ENCODE measurements at places on chromosomes 16 and 17.

DNA sequence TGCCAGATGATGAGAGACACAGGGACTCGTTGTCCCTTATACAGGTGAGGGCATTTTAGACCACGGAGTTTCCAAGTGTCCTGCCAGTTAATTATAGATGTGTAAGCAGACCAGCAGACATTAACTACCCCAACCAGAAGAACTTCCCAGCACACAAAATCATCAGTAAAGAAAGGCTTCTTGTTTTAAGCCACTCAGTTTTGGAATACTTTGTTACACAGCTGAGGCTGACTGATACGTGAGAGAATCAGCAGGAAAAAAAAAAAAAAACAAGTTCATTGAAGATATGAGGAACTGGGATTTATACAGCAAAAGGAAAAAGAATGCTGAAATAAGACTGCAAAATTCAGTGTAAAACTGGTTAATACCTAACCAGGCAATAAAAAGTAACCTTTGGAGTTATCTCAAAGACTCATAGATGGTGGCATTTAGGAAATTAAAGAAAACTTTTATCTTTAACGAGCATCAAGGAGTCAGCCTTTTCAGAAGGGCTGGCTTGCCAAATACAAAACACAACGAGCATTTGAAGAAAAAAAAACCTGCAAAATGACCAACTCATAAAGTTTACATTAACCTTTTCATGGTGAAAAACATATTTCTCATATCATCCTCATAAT lies 28.1 kb downstream of the TMEM238L start:
- DNase-seq = no peak

- no peak for DNase-seq
Measured at GRCh38 chr17:81323411-81323868, 28.3 kb upstream of the SLC38A10 start.

- DNase-seq = peak; percentile 83
Measured at GRCh38 chr17:38508954-38509771, 80.9 kb downstream of the ARHGAP23 start.

GRCh38 chr16:86818671-86819532 lies 240.6 kb downstream of the FOXL1 start:
- DNase-seq = no peak

DNA sequence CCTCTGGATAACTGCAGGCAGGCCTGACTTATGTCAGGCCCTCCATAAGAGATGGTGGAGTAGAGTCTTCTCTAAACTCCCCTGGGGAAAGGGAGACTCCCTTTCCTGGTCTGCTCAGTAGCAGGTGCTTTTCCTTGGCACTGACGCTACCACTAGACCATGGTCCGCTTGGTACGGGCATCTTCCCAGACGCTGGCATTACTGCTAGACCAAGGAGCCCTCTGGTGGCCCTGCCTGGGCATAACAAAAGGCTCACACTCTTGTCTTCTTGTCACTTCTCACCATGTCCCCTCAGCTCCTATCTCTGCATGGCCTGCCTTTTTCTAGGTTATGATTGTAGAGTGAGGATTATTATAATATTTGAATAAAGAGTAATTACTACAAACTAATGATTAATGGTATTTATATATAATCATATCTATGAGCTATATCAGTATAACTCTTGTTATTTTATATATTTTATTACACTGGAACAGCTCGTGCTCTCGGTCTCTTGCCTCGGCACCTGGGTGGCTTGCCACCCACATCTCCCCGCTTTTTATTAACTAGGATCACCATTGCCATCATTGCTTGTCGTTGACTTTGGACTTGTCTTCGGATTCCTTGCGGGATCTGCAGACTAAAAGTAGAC lies 59.8 kb upstream of the ARL4D start:
- DNase-seq = peak; percentile 44

- no peak for DNase-seq
Measured at GRCh38 chr16:51072591-51072990, 78.5 kb downstream of the SALL1 start.

DNA sequence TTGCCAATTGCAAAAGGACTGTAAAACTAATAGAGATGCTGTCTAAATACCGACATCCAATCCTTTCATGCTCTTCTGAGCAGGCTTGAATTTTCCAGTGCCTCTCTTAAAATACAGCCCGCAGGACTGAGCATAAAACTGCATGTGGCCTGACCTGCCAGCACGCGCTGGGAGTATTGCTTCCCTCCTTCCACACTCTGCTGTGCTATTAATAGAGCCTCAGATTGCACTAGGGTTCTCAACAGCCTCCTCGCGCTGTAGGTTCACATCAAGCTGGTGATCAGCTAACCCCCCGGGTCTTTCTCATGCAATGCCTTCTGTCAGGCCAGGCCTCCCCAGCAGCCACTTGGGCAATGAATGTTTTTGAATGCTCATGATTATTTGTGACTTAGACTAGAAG lies 14.2 kb upstream of the MSI2 start:
- DNase-seq = no peak

DNA sequence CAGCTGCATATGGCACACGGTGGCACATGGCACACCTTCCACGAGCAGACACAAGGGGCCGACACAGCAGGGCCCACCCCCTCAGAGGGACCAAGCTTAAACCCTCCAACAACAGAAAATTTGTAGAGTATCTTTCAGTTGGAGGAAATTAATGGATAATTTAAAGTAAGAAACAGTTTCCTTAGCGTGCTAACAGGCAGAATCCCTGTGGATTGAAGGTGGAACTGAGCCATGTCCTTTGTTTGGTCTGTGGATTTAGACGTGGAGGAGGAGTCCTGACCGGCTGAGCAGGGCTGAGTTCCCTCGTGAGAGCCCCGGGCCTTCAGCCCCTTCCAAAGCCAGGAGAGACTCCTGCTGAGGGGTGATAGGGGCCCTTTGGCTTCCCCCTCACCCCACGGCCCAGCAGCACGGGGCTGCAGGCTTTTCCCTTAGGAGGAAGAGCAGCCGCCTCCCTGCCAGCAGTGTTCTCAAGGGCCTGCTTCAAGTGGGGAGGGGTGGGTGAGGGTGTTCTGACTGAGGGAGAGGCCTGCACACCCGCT lies 1.4 kb upstream of the CYB561 start:
- DNase-seq = no peak

- DNase-seq = no peak
Measured at GRCh38 chr16:1225051-1225451, at the start of gene TPSG1. Gene TPSG1, minus strand, starts transcription at chr16:1225268. Its CDS starts 16 bp downstream, at chr16:1225252.

DNA sequence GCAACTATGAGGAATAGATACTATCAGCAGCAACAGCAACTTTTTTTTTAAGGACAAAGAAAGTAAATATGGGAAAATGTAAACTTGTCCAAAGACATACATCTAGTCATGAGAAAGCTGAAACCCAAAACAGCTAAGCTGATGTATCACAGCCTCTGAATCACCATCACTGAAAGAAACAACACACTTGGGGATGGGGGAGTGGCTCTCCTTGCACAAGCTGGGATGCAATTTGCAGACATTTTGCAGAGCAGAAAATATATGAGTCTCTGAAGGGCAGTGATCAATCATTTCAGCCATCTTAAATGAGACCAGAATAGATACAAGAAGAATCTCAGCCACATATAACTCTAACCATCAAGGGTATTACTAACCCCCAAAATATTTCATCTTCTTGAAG lies 79.1 kb downstream of the GRIN2A start:
- DNase-seq = no peak

DNA sequence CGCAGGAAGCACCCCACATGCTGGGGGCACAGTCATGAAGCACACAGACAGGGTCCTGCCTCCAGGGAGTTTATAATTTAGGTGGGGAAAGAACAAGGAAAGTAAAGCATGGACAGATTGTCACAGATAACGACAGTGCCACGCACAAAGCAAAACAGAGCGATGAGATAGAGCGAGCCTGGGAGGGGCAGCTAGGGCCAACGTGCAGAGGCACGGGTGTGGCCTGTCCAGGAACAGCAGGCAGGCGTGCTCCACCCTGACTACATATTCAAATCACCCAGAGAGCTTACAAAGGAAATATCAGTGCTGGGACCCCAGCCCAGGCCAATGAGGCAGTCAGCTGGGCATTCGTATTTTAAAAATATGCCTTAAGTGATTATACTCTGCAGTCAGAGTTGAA lies 16.8 kb downstream of the LGALS9 start:
- no peak for DNase-seq

DNA sequence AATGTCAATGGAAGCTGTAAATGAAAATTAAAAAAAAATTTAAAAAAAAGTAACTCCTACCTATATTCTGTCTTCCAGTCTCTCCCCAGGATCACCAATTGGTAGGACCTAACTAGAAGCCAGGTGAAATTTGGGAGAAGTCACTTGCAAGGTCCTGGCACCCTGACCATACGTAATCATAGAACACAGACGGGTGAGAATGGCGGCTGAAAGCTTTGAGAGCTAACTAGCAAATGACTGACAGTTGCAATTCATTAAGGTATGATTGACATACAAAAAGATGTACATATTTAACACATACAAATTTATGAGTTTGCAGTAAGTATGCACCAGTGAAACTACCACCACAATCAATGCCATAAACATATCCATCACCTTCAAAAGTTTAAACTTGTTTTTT lies 372.7 kb upstream of the PSMD7 start:
- no peak for DNase-seq

GRCh38 chr17:77749989-77750388 lies 208.5 kb upstream of the TNRC6C start:
- no peak for DNase-seq

Data from Jurkat, Clone E6-1 (cell line).